Activated CD4-positive, alpha-beta T cell treated with anti-CD3 and anti-CD28 coated beads, Interleukin-2, amount 50 U/mL, for 16 hours (primary cell): ENCODE measurements at places on chromosomes 6 and 20.

- no peak for DNase-seq
These were observed 581.1 kb upstream of the CITED2 start for GRCh38 chr6:139955366-139956155.

- DNase-seq: no peak
These were observed 23.6 kb downstream of the CDC5L start for GRCh38 chr6:44411141-44411540.

DNA sequence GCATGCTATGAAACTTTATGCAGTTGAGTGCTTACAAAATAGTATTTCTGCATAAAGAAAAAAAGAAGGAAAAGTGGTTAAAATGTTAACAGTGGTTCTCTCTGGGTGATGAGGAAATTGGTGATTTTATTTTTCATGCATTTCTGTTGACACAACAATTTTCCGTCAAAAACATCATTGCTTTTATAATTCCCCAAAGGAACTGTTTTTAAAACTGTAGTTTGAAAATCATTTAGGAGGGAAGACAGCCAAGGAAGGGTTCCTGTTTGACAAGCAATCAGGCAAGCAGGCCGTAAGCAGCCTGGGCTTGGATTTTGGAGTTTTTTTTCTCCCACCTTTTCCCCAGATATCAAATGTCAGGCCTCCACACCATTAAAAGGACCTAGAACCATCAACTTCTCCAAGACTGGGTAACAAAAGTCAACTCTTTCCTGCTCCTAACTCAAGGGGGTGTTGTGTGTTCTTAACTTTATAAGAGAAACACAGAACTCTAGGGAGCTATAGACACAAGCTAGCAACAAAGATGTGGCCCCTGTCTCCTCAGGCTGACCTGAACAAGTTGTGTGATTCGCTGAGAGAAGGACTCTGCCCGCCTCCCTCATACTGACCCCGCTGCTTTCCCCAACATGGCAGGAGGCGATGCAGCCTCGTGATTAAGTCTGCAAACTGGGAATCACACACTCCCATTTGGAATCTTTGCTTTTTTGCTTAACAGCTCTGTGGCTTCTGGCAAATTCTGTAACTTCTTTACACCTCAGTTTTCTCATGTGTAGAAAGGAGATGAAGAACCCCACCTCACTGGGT, 146.6 kb downstream of the BCAS1 start:
- no peak for DNase-seq

- peak; percentile 61 for DNase-seq
These were observed 159.7 kb upstream of the RPS6KA2 start for GRCh38 chr6:166786704-166787293.

DNA sequence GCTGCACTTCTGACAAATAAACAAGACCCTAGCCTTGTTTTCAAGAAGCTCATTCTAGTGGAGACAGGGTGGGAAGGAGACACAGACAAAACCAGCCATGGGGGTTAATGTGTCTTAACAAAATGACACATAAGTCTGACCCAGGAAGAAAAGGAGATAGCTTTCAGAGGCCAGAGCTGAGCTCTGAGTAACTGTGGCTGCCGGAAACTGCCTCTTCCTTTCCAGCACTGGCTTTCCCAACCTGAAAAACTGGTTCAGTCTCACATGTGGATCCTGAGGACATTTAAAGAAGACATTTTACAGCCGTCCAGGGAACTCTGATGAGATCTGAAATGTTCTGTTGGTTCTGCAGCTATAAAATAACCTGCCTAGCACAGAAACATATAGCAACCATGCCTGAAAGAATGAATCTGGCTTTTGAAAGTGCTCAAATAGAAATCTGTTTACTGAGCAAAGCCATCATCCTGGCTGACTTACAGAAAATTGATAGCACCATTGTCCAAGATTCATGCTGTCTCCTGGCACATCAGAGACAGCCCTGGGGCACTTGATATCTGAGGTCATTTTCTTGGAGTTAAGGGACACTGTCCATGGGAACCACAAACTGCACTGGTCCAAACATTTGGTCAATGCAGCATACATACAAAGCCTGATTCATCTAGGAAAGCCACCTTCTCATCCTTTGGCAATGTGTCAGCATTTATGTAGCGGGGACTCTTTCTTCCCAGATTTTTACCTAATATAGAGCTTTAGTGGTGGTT, 83.2 kb upstream of the PAX1 start:
- no peak for DNase-seq

DNA sequence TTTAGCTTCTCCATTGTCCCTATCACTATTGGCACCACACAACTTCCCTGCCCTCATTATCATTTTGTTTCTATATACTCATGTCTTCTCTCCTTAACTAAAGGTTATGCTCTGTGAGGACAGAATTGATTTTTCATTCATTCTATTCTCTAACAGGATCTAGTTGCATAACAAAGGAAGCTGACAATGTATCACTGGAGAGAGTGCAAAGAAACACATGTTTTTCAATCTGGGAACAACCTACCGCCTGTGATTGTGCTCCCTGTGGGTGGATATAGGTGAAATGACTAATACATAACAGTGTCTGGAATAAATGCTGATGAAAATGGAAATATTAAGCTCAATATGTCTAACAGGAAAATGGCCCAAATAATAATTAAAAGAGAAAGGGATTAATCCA, 56.6 kb downstream of the COL12A1 start:
- DNase-seq: no peak

GRCh38 chr6:118650582-118651281, 659 bp downstream of the CEP85L start:
- peak; percentile 39 for DNase-seq

GRCh38 chr6:110233770-110234374, 53.6 kb downstream of the CDC40 start:
- peak; percentile 42 for DNase-seq

GRCh38 chr6:7391151-7391550, 1.5 kb downstream of the RIOK1 start:
- no peak for DNase-seq
